Karpas-422 (cell line): ENCODE measurements at places on chromosomes 4 and X. TPM values are rescaled to one million over a fixed set of nuclear protein-coding genes. Genes with fewer than 3 reads are reported as not detected.

Gene RAB40AL
- total RNA-seq = 0.40 and 0.67 TPM in 2 replicates

Gene ZDHHC9
- total RNA-seq = 15.2 and 18.4 TPM in 2 replicates

Gene EDNRA
- total RNA-seq = not detected in 2 replicates

Gene CLDN34
- total RNA-seq = not detected in 2 replicates

Gene MTHFD2L
- total RNA-seq = 10.5 and 23.6 TPM in 2 replicates

Gene TLR2
- not detected in 2 replicates for total RNA-seq

Gene NLGN4X
- 96.9 and 183 TPM in 2 replicates for total RNA-seq

Gene ARR3
- total RNA-seq = not detected in 2 replicates

Gene SULT1E1
- total RNA-seq = not detected in 2 replicates

GRCh38 chr4:83118869-83119268 is 4.3 kb upstream of the PLAC8 start:
- H3K36me3 ChIP-seq = no peaks in the 10 kb centered on the region
- no peaks in the 10 kb centered on the region for H3K4me1 ChIP-seq
- no peak for DNase-seq

GRCh38 chr4:138398322-138398721 is 156.2 kb upstream of the SLC7A11 start:
- no peaks in the 10 kb centered on the region for H3K4me1 ChIP-seq
- no peak overlapping the region for H3K27ac ChIP-seq
- H3K36me3 ChIP-seq = no peaks in the 10 kb centered on the region
- no peak overlapping the region for H3K4me3 ChIP-seq
- no peak for DNase-seq
- H3K27me3 ChIP-seq = no peaks in the 10 kb centered on the region

DNA sequence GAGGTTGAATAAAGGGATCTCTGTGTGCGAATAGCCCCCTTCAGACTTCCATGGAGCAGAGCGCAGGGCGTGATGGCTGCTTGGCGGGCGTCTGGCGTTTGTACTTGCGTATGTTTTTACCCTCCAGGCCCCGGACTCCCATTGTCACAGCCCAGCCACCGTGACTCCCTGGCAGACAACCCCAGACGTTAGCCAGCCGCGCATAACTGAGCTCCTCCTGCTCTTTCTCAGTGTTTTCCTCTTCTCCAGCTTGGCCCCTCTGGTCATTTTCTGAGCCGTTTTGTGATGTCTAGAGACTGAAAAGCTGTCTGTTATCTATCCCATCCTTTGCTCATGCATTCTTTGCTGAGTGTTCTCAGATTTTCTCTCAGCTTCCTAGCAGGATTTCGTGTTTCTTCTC is 54.3 kb downstream of the IGFBP7 start:
- H3K27me3 ChIP-seq = no peaks in the 10 kb centered on the region
- H3K4me1 ChIP-seq = no peaks in the 10 kb centered on the region
- no peak overlapping the region for H3K27ac ChIP-seq
- no peak for DNase-seq
- H3K4me3 ChIP-seq = no peak overlapping the region
- no peaks in the 10 kb centered on the region for H3K36me3 ChIP-seq

DNA sequence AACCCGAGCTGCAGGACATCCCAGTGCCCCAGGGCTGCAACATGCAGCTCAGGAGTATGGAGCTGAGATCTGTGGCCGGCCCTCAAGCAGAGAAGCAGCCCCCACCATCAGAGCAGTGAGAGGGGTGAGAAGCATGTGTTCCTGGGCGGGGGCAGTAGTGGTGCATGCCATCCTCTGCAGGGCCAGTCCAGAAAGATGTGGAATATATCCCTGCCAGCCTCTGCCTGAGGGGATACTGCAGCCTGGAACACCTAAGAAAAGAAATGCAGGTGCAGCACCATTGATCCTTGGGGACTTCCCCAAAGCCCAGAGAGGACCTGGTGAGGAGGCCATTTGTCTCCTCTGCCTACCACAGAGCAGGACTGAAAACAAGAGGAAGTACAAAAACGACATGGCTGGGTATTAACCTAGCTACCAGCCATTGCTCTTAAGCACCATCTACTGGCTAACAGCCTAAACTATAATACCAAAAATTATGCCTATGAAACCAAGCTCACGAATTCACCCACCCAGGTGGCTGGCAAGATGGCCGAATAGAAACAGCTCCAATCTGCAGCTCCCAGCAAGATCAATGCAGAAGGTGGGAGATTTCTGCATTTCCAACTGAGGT is 158.8 kb downstream of the ADGRA3 start:
- H3K4me3 ChIP-seq = no peak overlapping the region
- H3K36me3 ChIP-seq = no peaks in the 10 kb centered on the region
- H3K27ac ChIP-seq = no peak overlapping the region

DNA sequence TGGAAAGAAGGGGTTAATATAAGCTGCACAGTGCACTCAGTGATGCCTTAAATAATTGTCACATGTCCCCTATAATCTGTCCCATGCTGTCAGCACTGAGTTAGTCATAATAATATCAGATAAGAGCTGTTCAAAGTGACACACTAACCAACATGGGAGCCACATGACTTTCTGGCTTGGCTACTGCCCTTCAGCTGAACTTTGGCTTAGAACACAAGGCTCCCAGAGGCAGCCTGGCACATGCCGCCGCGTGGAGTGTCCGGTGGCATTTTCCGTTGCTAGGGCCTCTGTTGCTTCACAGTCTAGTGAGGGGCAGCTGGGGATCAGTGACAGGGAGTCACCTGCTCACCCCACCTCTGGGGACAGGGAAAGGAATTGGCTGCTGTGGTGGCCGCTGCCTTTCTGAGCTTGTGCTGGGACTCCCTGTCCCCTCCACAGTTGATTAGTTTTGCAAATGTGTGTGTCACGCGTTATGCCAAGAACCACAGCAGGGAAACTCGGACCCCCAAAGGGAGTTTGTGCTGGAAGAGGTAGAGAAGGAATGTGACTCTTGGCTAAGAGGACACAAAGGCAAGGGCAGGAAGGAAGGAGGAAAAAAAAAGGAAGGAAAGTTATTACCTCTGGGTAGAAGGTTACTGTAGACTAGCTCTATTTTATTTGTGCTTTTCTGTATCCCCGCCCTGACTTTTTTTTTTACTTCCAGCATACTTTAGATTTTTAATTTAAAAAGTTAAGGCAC is 41.1 kb upstream of the PPARGC1A start:
- H3K27me3 ChIP-seq = no peaks in the 10 kb centered on the region
- no peak overlapping the region for H3K27ac ChIP-seq
- no peak for DNase-seq
- no peaks in the 10 kb centered on the region for H3K36me3 ChIP-seq

DNA sequence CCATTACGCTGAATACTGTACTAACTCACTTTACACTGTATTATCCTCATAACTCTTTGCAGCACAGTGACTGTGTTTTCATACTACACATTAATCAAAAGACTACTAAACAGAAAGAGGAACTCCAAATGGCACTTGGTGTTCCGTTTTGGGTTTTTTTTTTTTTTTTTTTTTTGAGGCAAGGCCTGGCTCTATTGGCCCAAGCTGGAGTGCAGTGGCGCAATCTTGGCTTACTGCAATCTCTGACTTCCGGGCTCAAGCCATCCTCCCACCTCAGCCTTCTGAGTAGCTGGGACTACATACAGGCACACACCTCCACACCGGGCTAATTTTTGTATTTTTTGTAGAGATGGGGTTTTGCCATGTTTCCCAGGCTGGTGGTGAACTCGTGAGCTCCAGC is 10.7 kb downstream of the KLHL8 start:
- H3K27me3 ChIP-seq = no peaks in the 10 kb centered on the region
- peaks cover 37% of the 10 kb centered on the region for H3K4me1 ChIP-seq
- H3K27ac ChIP-seq = peak overlapping the region; percentile 51

- no peak overlapping the region for H3K4me3 ChIP-seq
- no peaks in the 10 kb centered on the region for H3K36me3 ChIP-seq
- no peaks in the 10 kb centered on the region for H3K27me3 ChIP-seq
- no peak for DNase-seq
Observed at GRCh38 chrX:47422444-47422843, 52.1 kb downstream of the ZNF157 start.

DNA sequence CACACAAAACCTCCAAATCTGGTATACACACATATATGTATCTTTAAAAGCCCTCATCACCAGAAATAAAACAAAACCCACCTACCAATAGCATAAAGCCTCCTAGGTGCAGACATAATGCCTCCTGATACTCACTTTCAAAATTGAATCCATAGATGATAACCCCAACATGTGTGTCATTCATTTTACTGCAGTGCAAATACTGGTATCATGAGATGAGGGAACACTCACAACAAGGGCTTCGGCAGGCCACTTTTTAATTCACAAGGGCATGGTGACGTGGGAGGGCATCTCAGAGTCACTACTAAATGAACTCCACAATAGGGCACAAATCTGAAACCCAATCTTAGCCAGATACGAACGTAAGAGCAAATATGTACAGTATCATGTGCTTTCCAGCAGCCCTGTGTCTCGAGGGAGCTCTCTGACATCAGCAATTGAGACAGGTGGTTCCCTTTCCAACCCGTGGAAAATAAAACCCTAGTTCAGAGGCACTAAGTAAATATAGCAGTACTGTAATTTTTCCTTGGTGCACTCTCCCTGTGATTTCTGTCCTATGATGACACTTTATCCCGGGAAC is 14.1 kb upstream of the PPARGC1A start:
- H3K36me3 ChIP-seq = no peaks in the 10 kb centered on the region
- H3K27ac ChIP-seq = no peak overlapping the region
- DNase-seq = no peak
- H3K4me3 ChIP-seq = no peak overlapping the region
- no peaks in the 10 kb centered on the region for H3K4me1 ChIP-seq

DNA sequence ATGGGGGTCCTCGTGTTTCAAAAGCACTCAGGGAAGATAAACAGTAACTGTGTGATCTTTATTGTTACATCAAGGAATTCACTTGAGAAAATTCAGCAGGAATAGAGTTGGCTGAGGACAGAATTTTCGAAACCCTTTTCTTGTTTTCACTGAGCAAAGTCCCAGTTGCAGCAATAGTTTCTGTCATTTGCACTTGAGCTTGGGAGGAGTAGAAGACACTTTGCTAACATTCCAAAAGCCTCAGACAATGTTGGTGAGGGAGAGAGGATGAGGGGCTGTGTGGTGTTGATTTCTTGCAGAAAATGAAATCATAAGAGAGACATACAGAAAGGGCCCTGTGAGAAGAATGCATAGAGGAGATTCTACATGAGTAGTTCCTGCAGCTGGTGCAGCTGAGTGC is 151.9 kb upstream of the DIPK2B start:
- no peaks in the 10 kb centered on the region for H3K4me1 ChIP-seq
- no peaks in the 10 kb centered on the region for H3K27me3 ChIP-seq
- H3K4me3 ChIP-seq = no peak overlapping the region
- H3K36me3 ChIP-seq = no peaks in the 10 kb centered on the region

DNA sequence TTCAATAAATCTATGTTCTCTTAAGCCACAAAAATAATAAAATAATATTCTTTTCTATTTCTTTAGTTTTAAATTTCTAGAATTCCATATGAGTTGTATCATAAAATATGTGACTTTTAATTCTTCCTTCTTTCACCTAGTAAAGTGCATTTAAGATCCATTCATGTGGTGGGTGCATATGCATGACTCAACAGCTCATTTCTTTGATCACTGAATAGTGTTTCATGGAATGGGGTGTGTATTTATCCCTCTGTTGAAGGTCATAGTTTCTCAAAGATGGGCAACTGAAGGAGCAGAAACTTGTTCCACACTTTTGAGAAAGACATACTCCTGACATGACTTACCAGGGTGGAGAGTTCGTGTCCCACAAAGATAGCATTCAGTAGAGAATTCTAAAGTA is 1230.3 kb upstream of the AGA start:
- H3K36me3 ChIP-seq = no peaks in the 10 kb centered on the region
- DNase-seq = no peak
- H3K27me3 ChIP-seq = no peaks in the 10 kb centered on the region
- no peak overlapping the region for H3K27ac ChIP-seq
- H3K4me1 ChIP-seq = no peaks in the 10 kb centered on the region
- no peak overlapping the region for H3K4me3 ChIP-seq

- no peak overlapping the region for H3K4me3 ChIP-seq
- DNase-seq = no peak
- peaks cover 31% of the 10 kb centered on the region for H3K4me1 ChIP-seq
- no peak overlapping the region for H3K27ac ChIP-seq
Observed at GRCh38 chr4:47640911-47641310, 155.8 kb downstream of the ATP10D start.

DNA sequence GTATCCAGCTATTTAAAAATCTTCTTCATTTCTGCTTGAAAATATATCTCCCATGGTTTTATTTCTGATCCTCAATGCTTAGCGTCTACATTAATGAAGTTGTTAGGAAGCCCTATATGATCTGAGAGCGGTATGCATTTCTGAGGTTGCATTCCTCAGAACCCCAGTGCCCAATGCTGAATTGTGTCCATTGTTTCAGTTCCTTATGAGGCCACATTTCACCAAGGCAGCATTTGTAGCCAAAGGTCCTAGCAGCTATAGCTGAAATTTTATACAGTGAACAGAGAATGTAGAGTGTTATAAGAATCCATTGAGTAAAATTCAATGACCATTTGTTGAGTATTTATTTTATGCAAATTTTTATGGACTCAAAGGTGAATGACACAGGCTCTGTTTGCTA is 209.5 kb downstream of the PCDH7 start:
- no peaks in the 10 kb centered on the region for H3K4me1 ChIP-seq
- DNase-seq = no peak
- no peaks in the 10 kb centered on the region for H3K36me3 ChIP-seq
- no peak overlapping the region for H3K27ac ChIP-seq

DNA sequence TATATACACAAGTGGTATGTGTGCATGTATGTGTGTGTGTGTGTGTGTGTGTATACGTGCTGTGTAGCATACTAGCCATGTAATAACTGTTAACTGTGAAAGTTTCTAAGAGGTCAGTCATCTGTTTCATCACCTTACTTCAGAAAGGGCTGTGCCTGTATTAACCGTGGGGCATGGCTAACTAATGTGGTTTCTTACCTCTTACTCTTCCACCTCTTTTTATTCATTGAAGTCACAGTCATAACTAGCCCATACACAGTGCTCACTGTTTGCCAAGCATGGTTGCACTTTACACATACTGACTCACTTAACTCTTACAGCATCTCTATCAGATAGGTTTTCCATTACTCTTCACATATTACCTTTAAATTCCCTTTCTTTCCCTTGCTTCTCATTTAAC is 23.7 kb upstream of the LRAT start:
- H3K27ac ChIP-seq = no peak overlapping the region
- H3K36me3 ChIP-seq = no peaks in the 10 kb centered on the region
- no peak overlapping the region for H3K4me3 ChIP-seq
- no peaks in the 10 kb centered on the region for H3K27me3 ChIP-seq
- no peaks in the 10 kb centered on the region for H3K4me1 ChIP-seq

GRCh38 chr4:67779631-67780030 is 25.4 kb upstream of the GNRHR start:
- no peak overlapping the region for H3K27ac ChIP-seq
- H3K36me3 ChIP-seq = no peaks in the 10 kb centered on the region
- no peaks in the 10 kb centered on the region for H3K27me3 ChIP-seq
- no peak overlapping the region for H3K4me3 ChIP-seq
- no peak for DNase-seq

GRCh38 chr4:15805583-15806517 is 27.7 kb downstream of the CD38 start:
- DNase-seq = peak; percentile 84
- no peak overlapping the region for H3K4me3 ChIP-seq
- H3K27me3 ChIP-seq = no peaks in the 10 kb centered on the region
- H3K4me1 ChIP-seq = peaks cover 21% of the 10 kb centered on the region

DNA sequence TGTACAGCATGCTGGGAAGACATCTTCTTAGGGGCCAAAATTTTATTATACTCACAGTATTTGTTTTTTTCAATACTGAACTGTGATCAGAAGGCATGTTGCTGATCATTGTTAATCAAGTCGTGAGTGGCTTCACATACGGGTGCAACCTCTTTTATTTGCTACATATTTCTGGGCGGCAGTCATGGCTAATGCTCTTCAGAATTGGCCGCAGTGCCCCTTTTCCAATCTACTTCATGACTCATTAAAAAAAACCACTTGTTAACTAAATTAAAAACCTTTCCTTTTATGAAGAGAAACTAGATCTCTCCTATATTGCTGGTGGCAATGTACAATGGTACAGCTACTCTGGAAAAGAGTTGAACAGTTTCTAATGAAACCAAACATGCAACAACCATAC is 101.5 kb upstream of the C1GALT1C1 start:
- no peaks in the 10 kb centered on the region for H3K27me3 ChIP-seq
- H3K4me3 ChIP-seq = no peak overlapping the region
- no peaks in the 10 kb centered on the region for H3K36me3 ChIP-seq
